Activated T-cell treated with anti-CD3 and anti-CD28 coated beads for 4 hours (primary cell): ENCODE measurements at places on chromosomes 6 and 20.

DNA sequence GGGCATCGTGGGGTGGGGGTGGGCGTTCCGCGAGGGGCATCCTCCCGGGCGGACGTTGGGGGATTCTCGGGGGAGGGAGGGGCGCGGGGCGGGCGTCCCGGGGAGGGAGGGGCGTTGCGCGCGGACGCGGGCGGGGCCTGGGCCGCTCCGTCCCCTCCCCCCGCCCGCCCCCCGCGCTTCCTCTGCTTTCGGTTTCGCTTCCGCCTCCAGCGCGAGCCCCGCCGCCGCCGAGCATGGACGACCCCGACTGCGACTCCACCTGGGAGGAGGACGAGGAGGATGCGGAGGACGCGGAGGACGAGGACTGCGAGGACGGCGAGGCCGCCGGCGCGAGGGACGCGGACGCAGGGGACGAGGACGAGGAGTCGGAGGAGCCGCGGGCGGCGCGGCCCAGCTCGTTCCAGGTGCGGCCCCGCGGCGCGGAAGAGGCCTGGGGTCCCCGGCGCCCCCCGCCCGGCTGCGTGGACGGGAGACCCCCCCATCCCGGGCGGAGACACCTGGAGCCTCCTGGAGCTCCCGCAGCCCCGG lies at the start of gene OGFR:
TSS of gene OGFR (plus strand) at position 209 of the 528 bp plus-strand sequence. CDS start at position 234, 25 bp downstream.
- DNase-seq = peak; percentile 64

GRCh38 chr6:31158863-31159855 lies 770 bp downstream of the TCF19 start:
- no peak for DNase-seq

DNA sequence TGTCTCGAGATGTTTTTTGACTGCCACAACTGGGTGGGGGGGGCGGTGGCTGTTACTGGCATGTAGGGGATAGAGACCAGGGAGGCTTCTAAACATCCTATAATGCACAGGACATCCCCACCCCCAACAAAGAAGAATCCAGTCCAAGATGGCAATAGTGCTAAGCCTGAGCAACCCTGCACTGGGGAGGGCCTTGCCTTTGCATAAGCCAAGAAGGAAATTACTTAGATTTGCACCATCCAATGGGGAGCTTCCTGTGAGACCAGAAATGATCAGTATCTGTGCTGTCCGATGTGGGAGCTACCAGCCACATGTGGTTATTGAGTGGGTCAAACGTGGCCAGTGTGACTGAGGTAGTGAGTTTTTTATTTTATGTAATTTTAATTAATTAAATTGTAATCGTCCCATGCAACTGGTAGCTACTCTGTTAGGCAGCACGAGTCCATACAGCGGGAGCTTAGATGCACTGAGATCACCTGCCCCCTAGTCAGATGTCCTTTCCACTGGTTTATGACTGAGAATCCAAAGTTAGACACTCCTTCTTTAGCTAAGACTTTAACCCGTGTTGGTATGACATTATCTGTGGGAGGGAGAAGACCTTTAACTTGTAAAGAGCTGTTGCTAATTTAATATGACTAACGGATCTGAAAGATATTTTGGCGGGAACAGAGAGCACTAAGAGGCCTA lies 97.4 kb upstream of the NEDD9 start:
- DNase-seq = no peak

- no peak for DNase-seq
Observed at GRCh38 chr6:122014961-122015360, 384.5 kb upstream of the HSF2 start.

DNA sequence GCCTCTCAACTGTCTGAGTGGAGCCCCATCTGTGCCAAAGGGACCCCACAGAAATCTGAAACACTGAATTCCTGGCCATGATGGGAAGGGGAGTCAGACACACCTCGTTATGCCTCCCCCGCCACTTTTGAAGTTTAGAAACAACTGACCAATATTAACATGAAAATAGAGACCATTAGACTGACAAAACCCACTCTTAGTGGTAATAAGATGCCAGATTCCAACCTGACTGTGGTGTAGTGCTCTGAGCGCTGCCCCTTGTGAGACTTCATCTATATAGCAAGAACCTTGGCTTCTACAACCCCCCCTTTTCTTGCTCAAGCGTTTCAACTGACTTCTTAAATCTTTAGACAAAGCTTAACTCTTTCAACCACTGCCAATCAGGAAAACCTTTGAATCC lies 46.1 kb upstream of the UNC93A start:
- DNase-seq = no peak

GRCh38 chr20:16005021-16005914 lies 568.0 kb downstream of the KIF16B start:
- no peak for DNase-seq

DNA sequence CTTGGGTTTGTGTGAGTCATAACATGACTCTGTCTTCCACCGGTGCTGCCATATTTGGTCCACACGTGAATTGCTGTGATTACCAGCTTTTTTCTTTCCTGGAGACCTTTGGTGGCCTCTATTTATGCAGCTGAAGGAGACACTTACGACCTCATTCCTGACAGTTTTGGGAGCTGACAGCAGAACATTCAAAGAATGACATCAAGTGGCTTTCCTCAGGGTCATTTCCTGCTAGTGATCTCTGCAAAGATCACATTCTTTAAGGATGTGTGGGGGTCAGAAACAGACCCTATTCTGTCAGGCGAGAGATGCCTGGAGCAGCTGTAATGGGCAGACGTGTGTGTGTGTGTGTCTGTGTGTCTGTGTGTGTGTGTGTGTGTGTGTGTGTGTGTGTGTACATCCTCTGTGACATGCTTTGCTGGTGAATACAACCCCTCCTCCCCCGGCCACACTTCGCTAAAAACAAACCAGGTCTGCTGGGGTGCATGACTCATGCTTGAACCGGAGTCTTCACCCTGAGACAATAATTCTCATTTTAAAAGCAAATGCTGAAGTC lies 115.6 kb downstream of the TMEM170B start:
- DNase-seq = peak; percentile 24

- no peak for DNase-seq
Observed at GRCh38 chr6:166929542-166930189, 26.7 kb downstream of the RNASET2 start.

- no peak for DNase-seq
Observed at GRCh38 chr6:6583836-6584235, 4.7 kb upstream of the LY86 start.

DNA sequence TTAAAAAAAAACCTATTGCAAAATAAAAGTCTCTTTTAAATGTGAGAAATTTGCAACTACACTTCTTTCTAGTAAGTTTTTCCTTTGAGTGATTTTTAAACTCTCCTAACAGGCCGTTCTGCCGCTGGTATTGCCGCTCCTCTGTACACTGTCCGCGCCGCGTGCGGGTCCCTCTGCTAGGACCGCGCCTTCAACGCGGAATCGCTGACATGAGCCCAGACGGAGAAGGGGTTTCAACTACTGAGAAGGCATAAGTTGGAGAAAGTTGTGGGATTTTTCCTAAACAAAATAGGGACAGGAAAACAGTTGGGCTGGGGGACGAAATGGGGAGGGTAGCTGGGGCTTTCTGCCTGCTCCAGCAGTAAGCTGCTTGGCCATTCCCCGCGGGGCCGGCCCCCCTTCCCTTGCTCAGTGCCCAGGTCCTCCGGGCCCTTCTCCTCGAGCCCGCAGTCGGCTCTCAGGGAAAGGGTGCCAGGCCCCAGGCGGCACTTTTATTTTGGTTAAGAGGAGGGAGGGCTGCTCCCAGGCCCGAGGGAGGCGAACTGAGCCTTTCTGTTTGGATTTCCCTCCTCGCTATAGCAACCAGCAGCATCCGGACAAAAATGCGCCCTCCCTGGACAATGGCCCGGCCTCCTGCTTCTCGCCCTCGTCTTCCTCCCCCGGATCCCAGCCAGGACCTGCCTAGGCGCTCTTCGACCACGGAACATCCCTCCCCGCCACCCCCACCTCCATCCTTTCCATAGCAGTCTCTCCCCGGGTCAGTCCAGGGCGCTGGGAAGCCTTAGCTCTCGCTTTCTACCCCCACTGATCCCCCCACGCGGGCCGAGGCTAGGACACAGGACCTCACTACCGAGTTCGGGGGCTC lies 6.8 kb upstream of the POU3F2 start:
- no peak for DNase-seq

DNA sequence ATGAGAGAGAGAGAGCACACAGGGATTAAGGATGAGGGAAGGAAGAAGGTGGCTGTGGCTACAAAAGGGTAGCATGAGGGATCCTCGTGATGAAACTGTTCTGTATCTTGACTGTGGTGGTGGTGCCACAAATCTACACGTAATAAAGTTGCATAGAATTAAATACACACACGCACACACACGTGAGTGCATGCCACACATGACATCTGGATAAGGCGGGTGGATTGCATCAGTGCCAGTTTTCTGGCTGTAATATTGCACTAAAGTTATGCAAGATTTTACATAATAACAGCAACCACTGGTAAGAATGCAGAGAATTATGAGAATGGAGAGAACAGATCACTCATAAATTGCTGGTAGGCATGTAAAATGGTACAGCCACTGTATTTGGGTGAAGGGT lies 16.9 kb upstream of the STK35 start:
- DNase-seq = no peak

- peak; percentile 13 for DNase-seq
Observed at GRCh38 chr20:1299522-1299921, 29.4 kb downstream of the SDCBP2 start.

GRCh38 chr20:49983848-49984408 lies 1.1 kb downstream of the SNAI1 start:
- no peak for DNase-seq

- DNase-seq = no peak
Observed at GRCh38 chr6:113381959-113382358, 475.2 kb upstream of the MARCKS start.

- no peak for DNase-seq
Observed at GRCh38 chr6:69279805-69280204, 517.0 kb downstream of the LMBRD1 start.

DNA sequence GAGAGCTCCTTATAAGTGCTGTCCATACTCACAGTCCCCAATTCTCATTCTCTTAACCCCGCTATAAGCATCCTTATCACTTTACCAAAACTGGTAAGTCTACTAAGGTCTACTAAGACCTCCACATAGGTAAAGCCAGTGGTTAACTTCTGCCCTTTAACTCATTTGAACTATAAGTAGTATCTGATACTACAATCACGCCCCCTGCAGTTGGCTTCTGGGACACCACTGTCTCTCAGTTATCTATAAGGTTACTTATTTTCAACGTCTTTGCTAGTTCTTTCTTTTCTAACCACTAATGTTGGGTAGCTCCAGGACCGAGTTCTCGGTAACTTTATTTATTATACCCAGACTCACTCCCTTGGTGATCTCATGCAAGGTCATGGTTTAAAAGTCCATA lies 142.6 kb downstream of the ARHGAP18 start:
- peak; percentile 33 for DNase-seq

DNA sequence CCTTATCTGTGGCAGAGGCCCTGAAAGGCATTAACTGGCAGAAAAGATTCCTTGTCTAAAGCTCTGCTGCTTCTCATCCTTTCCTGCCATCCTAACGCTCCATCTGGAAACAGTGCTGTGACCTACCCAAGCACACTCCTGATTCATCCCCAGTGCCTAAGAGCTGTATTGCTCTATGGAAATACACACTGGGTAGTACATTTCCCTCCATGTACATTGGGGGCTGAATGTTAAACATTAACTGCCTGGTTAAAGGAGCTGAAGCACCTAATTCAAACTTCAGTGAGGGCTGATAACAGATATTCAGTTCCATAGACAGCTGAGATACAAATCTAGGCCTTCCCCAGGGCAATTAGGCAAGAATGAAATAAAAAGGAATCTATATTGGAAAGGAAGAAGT lies 36.7 kb upstream of the GMPR start:
- DNase-seq = no peak

GRCh38 chr20:38864662-38865061 lies 59.2 kb downstream of the PPP1R16B start:
- no peak for DNase-seq

DNA sequence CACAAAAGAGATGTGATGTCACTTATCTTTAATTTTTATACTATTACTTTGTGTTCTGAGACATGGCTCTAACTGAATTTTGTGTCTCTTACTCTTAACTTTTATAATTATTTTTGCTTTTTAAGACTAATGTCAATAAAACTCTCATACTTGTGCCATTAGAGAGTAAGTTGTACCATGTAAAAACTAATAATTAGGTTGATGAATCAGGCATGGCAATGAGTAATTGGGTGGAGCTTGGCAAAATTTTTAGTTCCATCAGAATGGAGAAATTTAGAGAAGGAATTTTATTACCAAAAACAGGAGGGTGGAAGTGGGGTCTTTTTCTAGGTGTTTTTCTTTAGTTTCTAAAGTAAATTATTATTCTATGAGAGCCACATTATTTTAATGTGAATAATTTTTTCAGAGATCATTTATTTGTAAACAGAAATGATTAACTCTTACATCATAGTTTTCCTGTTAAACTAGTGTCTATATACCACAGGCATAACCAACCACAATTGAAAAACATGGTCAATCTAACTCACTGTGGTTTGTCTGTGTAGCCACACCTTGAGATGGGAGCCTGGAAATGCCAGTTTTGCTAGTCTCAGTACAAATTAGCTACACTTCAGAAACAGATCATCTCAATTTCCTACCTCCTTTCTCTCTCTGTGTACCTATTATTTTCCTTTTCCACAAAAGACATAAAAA lies 51.8 kb downstream of the ELOVL4 start:
- no peak for DNase-seq

- DNase-seq = no peak
Observed at GRCh38 chr20:17558941-17559304, 11.0 kb upstream of the DSTN start.

- DNase-seq = no peak
Observed at GRCh38 chr20:3072530-3073250, 1.3 kb downstream of the OXT start.

DNA sequence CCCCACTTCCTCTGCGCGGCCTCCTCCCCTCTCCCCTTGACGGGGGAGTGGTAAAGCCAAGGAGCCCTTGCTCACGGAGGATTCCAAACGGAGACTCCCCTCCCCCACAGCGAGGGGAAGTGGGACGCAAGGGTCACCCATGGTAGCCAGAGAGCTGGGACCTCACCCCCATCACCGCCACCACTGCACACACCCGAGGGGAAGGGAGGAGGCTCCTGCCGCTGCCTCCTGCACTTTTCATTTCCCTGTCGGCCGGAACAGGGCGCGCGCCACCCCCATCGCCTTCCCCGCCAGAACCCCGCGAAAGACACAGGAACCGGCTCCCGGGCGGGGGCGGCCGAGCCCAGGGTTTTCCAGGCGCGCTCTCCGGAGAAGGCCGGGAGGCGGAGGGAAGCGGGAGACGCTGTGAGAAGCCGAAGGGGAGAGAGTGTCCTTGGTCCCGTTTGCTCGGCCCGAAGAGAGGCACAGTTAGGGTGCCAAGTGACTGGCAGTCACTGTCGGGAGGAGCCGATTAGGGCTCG lies 789 bp downstream of the CCND3 start:
- DNase-seq = no peak

GRCh38 chr6:32127409-32127716 lies 683 bp downstream of the ATF6B start:
- DNase-seq = no peak

DNA sequence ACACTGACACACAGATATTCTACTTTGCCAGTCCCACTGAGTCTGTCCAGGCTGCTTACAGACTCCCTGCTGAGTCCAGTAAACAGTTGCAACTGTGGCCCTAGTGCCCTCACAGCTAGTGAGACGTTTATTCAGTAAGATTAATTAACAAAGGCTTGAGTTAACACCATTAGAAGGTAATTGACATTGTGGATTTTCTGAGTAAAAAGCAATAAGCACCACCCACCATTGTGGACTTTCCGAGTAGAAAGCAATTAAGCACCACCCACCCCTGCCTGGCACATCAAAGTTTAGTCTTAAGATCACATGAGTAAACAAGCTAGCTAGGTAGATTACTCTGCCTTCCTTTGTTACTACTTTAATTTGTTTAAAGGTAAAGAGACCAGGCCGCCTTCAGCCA lies 408.6 kb upstream of the IMPG1 start:
- DNase-seq = no peak

GRCh38 chr6:35327349-35328027 lies 14.9 kb upstream of the PPARD start:
- peak; percentile 65 for DNase-seq
